ENCODE measurements at places on chromosomes 7 and 10. TPM values are rescaled to one million over a fixed set of nuclear protein-coding genes. Genes with fewer than 3 reads are reported as not detected.

DNA sequence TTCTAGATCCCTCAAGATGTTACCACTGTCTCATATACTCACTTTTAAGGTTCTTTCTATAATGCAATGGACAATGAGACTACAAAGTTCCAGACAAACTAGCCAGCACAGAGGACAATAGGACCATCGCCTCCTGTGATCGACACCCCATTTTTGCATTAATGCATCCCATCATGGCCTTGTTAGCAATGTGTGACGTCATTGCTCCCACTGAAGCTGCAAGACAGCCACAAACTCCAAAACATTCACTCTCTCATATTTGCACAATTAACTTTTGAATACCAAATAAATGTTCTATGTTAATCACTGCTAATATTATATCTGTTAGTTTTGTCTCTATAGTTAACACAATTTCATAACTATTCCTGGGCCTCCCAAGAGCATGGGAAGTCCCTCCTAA is 88.8 kb upstream of the TMEM72 start:
- no peaks in the 10 kb centered on the region for H3K4me1 ChIP-seq
- no peak for DNase-seq
- H3K27me3 ChIP-seq: no peaks in the 10 kb centered on the region
- no peak overlapping the region for H3K4me3 ChIP-seq
- no peaks in the 10 kb centered on the region for H3K36me3 ChIP-seq

- no peaks in the 10 kb centered on the region for H3K27me3 ChIP-seq
- H3K36me3 ChIP-seq: no peaks in the 10 kb centered on the region
- no peak for DNase-seq
Measured at GRCh38 chr10:119274519-119275045, 67.2 kb downstream of the GRK5 start.

DNA sequence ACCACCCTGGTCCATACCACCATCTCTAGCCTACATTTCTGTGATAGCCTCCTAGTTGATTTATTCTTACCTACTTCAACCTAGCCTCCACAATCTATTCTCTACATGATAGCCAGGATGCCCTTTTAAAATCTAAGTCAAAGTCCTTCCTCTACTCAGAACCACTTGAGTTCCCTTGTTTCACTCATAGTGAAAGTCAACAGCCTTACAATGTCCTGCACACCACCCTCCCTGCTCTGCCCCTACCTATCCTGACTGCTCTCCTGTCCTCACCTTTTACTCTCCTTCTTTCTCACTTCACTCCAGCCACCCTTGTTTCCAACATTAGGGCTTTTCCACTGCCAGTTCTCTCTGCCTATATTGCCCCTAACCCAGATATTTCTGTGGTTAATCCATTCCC is 146.7 kb downstream of the GRM3 start:
- H3K27me3 ChIP-seq: no peaks in the 10 kb centered on the region
- DNase-seq: no peak
- no peak overlapping the region for H3K4me3 ChIP-seq
- no peaks in the 10 kb centered on the region for H3K4me1 ChIP-seq
- H3K36me3 ChIP-seq: no peaks in the 10 kb centered on the region

DNA sequence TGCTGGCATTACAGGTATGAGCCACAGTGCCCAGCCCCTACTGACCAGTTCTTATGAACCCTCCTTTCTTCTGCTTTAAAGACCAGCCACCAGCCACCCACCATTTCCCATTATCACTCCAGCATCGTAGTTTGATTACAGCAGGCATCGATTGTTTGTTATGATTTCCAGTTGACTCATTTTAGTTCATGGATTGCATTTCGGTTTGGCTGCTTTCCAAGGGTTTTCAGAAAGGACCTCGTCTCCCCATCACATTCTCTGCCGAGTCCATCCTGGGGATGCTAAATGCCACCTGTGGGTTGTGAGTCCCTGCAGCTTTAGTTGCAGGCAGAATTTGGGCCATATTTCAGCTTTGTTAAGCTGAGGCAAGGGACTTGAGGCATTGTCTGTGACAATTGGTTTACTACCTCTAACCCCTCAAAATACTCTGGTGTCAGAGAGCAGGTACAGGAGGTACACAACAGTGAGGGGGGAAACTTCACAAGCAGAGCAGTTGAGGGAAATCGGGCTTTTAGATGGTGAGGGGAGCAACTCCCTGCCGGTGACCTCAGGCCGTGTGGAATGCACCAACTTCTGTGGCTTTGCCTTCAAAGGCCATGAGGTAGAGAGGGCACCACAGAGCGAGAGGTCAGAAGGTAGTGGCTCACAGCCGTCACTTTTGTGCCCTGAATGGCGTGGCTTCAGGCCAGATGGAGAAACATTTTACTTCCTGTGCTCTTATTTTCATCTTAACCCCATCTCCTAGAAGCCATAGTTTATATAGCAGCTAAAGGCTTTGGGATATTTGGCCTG is 203.8 kb downstream of the CCDC3 start:
- H3K4me1 ChIP-seq: no peaks in the 10 kb centered on the region
- no peak overlapping the region for H3K27ac ChIP-seq
- DNase-seq: no peak
- H3K27me3 ChIP-seq: no peaks in the 10 kb centered on the region
- no peaks in the 10 kb centered on the region for H3K36me3 ChIP-seq
- H3K4me3 ChIP-seq: no peak overlapping the region

DNA sequence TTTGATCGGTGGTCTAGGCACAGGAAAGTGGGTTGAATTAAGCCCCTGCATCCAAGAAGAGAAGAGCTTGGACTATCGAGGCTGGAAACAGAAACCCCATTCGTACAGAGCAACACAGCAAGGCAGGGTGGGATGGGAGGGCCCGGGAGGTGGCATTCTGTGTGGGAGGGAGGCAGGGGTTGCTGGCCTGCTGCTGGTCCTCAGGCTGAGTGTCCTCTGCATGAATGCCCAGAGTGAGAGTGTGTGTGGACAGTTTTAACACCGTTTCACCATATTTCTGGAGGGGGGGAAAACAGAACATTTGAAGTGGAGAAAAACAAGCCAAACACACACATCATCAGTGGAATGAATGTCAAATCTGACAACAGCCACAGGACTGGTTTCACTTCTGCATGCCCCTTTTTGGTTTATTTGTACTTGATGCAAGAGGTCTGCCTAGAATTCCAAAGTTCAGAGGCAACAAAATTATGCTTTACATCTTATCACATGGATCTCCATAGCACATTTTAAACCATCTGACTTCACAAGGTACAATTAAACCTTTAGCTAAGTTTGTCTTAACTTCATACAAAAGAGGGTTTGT is 11.1 kb upstream of the ENO4 start:
- no peak overlapping the region for H3K4me3 ChIP-seq
- H3K27ac ChIP-seq: no peak overlapping the region
- H3K4me1 ChIP-seq: no peaks in the 10 kb centered on the region
- DNase-seq: no peak
- H3K36me3 ChIP-seq: no peaks in the 10 kb centered on the region
- no peaks in the 10 kb centered on the region for H3K27me3 ChIP-seq

DNA sequence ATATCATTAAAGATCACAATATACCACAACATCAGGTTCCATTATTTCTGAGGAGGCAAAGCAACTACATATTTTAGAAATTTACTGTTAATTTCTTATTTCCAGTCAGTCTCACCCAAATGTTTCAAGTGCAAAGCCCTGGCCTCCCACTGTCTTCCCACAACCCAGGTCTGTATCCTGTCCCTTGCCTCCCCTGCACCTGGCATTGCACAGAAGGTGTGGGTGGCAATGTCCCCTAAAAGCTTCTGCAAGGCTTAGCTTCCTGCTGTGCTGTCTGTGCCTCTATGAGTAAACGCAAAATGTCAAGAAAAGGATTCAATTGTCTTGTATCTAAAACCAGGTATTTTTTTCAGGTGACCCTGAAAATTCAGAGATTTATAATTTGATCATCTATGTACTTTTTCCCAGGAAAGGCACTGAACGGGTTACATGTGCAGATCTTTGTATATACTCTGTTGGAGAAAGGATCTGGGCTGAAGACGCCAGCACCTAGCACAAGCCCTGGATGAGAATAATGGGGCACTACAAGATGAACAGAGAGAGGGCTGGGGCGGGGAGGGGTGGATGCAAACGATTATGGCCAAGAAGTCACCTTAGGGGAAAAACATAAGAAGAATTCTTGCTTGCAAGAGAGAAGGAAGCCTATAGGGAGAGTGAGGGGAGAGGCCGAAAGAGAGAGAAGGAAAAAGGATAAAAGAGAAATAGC is 3.1 kb upstream of the ANTXRL start:
- no peaks in the 10 kb centered on the region for H3K27me3 ChIP-seq
- no peak overlapping the region for H3K4me3 ChIP-seq
- H3K4me1 ChIP-seq: peaks cover 21% of the 10 kb centered on the region
- peak; percentile 17 for DNase-seq
- H3K36me3 ChIP-seq: no peaks in the 10 kb centered on the region
- H3K27ac ChIP-seq: peak overlapping the region; percentile 78

- no peaks in the 10 kb centered on the region for H3K36me3 ChIP-seq
- no peak overlapping the region for H3K4me3 ChIP-seq
- H3K27me3 ChIP-seq: no peaks in the 10 kb centered on the region
- DNase-seq: no peak
Measured at GRCh38 chr10:47195274-47195885, 104.6 kb upstream of the GDF10 start.

The AKR1E2 gene
- total RNA-seq: 2.0 TPM

- no peak for DNase-seq
- no peak overlapping the region for H3K27ac ChIP-seq
- no peak overlapping the region for H3K4me3 ChIP-seq
- H3K36me3 ChIP-seq: no peaks in the 10 kb centered on the region
- no peaks in the 10 kb centered on the region for H3K4me1 ChIP-seq
Measured at GRCh38 chr10:131358741-131359442, 47.4 kb upstream of the TCERG1L start.

The TUBB8 gene
- total RNA-seq: not detected

Measured in Peyer's patch (tissue), 4 donors.